ENCODE measurements at places on chromosomes 6 and 20. TPM values are rescaled to one million over a fixed set of nuclear protein-coding genes. Genes with fewer than 3 reads are reported as not detected.

- no peak for DNase-seq
These were observed 11.2 kb upstream of the CDK19 start for GRCh38 chr6:110826236-110827129.

DNA sequence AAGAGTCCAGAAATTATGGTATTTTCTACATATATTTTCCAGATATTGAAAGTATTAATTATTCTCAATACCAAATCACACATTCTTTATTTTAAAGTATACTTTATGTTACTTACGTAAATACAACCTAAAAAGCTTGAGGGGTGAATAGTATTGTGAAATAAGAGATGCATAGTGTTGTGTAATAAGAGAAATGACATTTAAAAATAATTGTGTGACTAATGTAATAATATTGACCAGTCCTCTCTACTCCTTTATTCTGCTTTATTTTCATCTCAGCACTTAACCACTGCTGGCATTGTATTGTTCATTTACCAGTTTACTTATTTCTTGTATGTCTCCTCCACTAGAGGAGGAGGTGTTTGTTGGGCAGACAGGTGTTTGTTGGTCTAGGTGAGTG, 135.6 kb downstream of the EYA4 start:
- DNase-seq: no peak

DEFB124 gene
- not detected for total RNA-seq

ZNF334 gene
- 18.7 TPM for total RNA-seq

SLCO4A1 gene
- 15.2 TPM for total RNA-seq

DNA sequence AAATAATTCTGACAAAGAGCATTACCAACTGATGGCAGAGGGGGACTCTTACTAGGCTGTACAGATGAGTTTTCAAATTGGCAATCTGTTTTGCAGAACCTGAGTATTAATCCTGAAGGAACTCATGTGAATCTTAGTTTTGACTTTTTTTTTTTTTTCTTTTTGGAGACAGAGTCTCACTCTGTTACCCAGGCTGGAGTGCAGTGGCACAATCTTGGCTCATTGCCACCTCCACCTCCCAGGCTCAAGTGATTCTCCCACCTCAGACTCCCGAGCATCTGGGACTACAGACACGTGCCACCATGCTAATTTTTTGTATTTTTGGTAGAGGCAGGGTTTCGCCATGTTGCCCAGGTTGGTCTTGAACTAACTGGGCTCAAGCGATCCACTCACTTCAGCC, 49.3 kb downstream of the KCTD20 start:
- DNase-seq: no peak

DNA sequence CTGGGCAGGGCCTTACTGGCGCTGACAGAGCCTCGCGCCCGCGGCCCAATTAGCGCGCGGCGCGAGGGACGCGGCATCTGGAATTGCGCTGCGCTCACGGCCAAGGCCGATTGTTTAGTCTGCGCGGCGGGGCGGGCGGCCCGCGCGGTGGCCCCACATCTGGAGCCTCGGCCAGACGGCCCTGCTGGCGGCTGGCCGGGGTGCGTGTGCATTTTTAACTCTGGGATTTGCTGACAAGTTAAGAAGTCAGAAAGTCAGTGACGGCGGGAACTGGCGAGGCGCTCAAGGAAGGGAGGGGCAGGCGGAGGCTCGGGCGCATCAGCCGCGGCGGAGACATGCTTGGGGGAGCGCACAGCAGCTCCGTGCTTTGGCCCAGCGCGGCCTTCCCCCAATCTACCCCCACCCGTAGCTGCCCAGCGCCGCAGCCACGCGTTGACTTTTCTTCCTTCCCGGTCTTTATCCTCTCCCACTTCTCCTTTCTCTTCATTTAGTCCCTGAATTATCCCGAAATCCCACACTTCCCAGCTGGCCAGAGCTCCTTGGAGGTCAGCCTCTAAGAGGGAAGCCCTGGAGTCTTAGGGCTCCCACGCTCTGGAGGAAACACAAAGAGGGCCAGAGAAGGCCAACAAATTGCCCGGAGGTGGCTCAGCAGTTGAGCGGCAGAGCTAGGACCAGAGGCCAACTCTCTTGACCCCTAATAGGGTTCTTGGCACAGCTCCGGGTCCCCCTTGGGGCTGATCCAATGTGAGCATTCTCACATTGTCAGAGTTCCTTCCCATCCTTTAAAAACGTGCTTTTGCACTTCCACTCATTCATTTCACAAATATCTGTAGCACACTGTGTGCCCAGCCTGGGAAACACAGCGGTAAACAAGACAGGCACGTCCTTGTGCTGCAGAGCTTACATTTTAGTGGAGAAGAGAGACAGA, 40.8 kb upstream of the FOXP4 start:
- peak; percentile 61 for DNase-seq

HSPA1A gene
- total RNA-seq: 80.1 TPM

DNA sequence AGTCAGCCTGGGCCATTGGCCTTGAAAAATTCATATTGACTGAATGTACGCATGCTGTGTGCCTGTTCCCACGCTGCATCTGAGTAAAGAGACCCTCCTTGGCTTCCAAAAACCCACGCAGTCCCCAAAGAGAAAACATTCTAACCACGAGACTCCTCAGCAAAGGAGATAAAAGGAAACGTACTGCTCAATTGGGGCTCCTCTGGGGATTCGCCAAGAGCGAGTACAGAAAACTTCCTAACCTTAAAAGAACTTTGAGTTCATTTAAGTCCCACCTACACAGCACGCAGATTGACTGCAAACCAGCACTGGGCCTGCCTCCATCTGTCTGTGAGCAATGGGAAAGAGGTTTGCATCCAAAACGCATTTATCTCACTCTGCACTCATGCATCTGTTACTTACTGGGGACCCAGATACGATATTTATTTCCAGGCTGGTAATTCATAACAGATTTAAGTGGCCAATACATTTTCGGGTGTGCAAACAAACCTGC, 505.9 kb upstream of the CHD6 start:
- DNase-seq: no peak

- no peak for DNase-seq
These were observed 148.9 kb upstream of the SIM1 start for GRCh38 chr6:100613656-100614055.

ANKRD66 gene
- not detected for total RNA-seq

DNA sequence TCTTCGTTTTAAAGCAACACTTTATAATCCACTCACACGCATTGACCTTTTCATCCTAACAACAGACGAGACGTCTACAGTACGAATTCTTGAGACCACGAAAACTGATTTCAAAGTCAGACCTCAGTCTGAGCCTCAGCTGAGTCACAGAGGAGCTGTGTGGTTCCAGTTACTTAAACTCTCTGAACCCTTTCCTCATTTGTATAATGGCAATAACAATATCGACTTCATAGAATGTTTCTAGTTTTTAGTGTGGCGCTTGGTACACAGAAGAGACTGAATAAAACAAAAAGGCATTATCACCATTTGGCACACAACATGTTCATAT, 236.9 kb downstream of the ATXN1 start:
- DNase-seq: no peak

GRCh38 chr6:5205877-5206850, 54.6 kb downstream of the LYRM4 start:
- no peak for DNase-seq

DNA sequence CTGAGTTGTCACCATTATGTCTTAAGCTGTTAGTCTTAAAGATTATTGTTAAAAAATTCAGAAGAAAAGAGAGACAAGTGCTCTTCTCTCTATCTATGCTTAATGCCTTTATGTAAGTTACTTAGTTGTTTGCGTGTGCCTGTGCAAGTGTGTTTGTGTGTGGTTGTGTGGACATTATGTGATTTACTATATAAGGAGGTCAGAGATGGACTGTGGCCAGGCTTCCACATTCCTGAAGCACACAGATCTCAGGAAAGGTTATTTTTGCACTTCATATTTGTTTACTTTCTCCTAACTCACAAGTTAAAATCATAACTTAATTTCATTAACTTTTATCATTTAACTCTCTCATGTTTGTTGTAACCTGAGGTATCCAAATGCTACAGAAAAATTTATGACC, 14.5 kb downstream of the ENPP4 start:
- no peak for DNase-seq

GRCh38 chr6:163420289-163420614, 5.7 kb downstream of the QKI start:
- no peak for DNase-seq

DNA sequence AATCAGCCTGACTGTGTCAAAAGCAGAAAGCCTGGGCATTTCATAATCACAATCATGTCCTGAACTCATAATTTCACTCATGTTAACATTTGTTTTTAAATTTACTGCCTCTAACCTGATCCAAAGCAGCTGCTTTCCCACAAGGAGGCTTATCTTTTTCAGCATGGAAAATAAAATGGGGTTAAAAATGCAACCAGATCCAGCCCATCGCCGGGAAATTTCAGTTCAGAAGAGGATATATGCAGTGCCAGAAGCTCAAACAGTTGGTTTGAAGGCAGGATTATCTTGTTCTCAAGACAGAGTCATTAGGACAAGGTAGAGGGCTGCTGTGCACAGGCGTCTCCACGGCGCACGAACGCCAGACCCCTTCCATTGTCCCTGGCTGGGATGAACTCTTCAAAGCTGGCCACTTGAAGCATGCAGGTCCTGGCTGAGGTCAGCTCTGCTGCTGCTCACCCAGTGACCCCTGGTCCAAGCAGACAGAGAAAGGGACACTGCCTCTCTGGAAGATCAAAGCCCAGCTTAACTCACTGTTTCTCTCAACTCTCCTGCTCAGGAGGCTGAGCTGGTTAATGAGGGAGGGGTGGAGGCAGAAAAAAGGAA, 191.1 kb upstream of the HEY2 start:
- DNase-seq: no peak

HRH3 gene
- 2.9 TPM for total RNA-seq

GRCh38 chr6:84728602-84729001, 35.8 kb downstream of the TBX18 start:
- no peak for DNase-seq

DNA sequence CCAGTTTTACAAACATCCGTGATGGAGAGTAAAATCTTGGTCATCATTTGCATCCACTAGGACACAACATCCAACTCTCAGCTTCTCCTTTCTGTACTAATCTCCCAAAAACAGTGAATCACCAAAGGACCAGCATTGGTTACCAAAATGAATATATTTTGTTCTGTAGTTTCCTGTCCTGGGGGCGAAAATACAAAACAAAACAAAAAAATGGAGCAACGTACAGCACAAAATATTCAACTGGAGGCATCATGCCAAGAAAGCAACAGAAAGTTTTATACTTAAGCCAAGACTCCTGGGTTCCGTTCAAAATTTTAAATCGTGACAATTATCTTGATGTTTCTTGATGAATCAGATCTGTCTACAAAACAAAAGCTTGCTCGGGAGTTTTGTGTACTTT, 126.6 kb upstream of the CCDC28A start:
- DNase-seq: no peak

GRCh38 chr6:38714239-38715015, 684 bp upstream of the DNAH8 start:
- DNase-seq: no peak

GRCh38 chr6:154402081-154402780, 45.6 kb upstream of the IPCEF1 start:
- DNase-seq: no peak

DNA sequence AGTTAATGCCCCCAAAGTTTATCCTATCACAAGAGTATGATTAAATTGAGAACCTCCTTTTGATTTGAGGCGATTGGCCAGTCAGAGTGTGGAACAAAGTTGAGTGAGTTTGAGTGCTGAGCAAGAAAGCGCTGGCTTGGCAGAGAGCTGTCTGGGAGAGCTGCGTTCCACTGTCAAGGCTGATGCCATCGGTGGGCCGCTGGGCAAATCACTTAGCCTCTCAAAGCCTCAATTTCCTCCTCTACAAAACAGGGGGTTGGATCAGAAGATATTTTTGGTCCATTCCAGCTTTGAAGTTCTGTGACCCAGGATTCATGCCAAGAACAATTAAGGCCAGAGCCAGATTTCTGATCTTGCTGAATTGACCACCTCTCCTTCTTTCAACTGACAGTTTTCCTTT, 60.2 kb downstream of the TMEM242 start:
- DNase-seq: no peak
